ENCODE measurements at places on chromosomes 4 and X.

DNA sequence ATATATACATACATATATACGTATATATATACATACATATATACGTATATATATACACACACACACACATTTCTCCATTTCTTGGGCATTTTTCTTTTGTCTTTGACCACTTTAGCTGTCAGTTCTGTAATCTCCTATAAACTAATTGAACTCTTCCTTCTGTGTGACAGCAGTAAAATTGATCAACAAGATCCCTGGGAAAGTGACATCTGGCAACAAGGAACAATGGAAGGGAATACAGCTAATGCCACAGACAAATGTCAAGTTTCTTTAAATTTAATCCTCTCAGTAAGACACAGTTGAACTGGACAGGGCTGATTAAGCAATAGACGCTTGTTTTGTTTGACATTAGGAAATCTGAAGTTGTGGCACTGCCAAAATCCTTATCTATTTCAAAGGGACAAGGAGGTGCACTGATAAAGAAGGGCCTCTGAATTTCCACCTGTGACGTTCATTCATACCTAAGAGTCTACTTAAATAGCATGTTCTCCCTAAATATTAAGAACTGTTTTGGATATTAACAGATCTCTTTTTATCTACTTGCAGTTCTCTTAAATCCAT, 126.9 kb downstream of the RNF150 start:
- DNase-seq: no peak

GRCh38 chr4:7252510-7253340, 60.4 kb downstream of the SORCS2 start:
- DNase-seq: no peak

DNA sequence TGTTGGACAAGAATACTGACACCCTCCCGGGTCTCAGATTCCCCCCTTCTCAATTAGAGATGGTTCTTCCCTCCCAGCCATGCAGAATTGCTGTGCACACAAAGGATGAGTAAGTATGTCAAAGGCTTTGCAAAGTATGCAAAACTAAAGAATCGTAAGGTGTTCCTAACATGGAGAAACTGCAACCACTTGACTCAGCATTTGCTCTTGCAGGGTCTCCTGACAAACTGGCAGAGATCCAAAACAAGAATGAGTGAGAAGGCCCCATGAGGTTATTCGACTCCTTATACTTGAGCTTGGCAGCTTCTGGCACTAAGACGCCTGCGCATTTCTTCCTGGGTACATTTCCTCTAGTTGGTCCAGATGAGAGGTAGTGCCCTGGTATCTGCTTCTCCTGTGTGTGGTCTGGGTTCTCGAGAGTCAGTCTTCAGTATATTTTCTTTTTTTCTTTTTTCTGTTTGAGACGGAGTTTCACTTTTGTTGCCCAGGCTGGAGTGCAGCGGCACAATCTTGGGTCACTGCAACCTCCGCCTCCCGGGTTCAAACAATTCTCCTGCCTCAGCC, 8.2 kb downstream of the FAM184B start:
- no peak for DNase-seq

GRCh38 chrX:4825550-4825949, 1112.1 kb upstream of the PRKX start:
- no peak for DNase-seq

GRCh38 chr4:114399105-114399504, 199.5 kb upstream of the UGT8 start:
- DNase-seq: no peak
